ENCODE measurements at places on chromosomes 6 and 20.

GRCh38 chr6:167130008-167130677, 7.2 kb downstream of the CCR6 start:
- no peak for DNase-seq

DNA sequence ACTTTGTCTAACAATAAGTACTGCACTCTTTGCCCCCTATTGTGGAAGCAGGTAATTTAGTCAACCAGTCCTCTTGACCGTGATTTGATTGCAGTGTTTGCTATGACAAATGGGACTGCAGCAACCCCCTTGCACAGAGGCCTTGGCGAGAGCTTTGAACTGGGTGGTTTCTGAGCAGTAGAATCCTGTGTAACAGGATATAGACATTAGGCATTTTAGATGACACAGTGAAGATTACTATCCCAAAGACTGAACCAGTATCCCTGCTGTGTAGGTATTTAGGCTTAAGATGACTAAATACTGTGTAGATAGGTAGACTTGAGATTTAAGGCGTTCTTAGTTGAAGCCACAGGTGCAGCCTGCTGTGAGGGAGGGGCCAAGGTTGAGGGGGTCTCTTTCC, 9.9 kb downstream of the DNMT3B start:
- no peak for DNase-seq

- no peak for DNase-seq
These were observed 61.1 kb upstream of the TCF21 start for GRCh38 chr6:133827766-133828165.

GRCh38 chr6:83117802-83118201, 50.3 kb downstream of the DOP1A start:
- no peak for DNase-seq

DNA sequence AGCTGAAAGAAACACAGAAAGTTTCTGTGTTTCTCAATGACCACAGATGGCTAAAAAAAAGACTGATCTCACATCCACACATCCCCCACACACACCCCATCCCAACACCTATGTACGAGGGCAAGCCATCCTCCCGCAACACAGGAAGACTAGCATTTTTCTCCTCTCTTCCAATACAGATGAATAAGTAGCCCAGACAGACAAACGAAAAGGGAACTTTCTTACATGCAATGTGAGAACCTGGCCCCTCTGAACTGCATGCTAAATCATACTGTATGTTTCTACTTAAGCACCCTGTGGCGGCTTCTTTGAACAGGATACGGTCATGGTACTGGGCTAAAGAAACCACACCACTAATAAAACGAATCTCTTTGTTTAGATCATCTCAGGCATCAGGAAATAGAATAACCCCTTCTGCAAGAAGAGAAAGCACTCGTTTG, 116.2 kb downstream of the GMDS start:
- DNase-seq, result no peak

DNA sequence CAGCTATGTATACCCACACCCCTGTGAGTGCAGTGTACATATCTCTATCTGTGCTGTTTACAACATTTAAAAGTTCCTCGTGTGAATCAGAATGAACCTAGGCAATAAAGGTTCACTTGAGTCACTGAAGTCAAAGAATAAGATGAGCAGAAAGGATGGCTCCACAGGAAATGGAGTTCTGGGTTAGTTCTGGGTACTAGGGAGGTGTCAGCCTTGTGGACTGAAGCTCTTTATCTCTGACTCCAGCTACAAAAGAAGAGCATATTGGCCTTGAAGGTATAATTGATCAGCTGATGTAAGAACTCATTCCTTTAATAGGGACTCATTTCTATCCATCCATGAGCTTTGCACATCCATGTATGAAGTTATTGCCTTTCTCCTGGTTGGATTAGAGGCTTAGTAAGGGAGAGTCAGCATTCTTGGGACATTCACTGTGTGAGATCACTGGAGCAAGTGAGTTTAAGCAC, 73.9 kb upstream of the BACH2 start:
- DNase-seq, result no peak

- no peak for DNase-seq
These were observed 262.7 kb upstream of the BMP2 start for GRCh38 chr20:6504826-6505225.

GRCh38 chr6:151806757-151807512, 547 bp upstream of the ESR1 start:
- no peak for DNase-seq

DNA sequence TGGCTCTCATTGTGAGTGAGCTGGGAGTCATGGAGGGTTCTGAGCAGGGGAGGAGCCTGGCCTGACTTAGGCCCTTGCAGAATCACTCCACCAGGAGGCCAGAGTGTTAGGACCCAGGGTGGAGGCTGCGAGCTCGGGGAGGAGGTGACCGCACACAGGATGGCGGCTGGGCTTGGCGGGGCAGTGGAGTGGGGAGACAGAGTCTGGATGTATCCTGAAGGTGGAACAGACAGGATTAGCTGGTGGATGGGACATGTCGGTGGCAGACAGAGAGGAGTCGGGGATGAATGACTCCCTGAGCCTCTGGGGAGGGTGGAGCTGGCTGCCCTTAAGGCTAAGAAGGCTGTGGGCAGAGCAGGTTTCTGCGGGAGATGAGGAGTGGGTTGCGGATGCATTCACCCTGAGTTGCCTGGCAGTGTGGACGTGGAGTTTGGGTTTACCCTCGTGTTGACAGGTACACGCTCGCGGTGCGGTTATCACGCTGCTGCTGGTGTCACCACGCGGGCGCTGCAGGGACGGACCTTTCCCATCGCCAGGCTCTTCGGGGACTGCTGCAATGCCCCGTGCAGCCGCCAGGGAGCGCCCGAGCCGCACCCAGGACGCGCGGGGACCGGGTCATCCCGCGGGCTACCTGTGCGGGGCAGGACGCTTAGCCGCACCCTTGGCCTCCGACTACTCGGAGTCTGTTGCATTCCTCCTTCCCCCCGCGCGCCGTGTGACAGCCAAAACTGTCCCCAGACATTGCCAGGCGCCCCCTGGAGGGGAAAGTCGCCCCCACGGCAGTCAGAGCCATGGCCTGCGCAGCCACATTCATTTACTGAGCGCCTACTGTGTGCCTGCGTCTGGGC, 43.0 kb upstream of the PTGIS start:
- DNase-seq, result peak; percentile 70

DNA sequence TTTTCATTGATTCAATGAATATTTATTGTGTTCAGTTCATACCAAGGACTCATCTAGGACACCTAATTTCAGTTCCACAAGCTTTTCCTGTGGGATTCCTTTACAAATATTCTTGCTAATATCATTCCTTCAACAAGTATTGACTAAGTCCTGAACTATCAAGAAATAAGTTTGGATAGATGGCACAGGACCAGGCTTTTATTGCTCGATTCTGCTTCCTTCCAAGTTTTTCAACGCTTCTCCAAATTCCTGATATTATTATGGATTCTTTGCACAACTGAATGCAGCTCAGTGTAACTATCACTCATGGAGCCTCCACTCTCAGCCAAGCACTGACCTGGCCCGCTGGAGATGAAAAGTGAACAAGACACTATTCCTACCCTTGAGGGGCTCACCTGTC, 32.7 kb upstream of the COL21A1 start:
- no peak for DNase-seq

GRCh38 chr20:51489611-51490010, 52.9 kb downstream of the NFATC2 start:
- DNase-seq, result no peak

GRCh38 chr20:13525225-13525940, 113.3 kb downstream of the TASP1 start:
- DNase-seq, result no peak

GRCh38 chr20:59733351-59733750, 129.0 kb downstream of the PHACTR3 start:
- DNase-seq, result no peak

- DNase-seq, result no peak
These were observed 83.9 kb upstream of the CEP85L start for GRCh38 chr6:118735320-118735719.

GRCh38 chr6:142222022-142222421, 75.0 kb downstream of the VTA1 start:
- DNase-seq, result no peak

DNA sequence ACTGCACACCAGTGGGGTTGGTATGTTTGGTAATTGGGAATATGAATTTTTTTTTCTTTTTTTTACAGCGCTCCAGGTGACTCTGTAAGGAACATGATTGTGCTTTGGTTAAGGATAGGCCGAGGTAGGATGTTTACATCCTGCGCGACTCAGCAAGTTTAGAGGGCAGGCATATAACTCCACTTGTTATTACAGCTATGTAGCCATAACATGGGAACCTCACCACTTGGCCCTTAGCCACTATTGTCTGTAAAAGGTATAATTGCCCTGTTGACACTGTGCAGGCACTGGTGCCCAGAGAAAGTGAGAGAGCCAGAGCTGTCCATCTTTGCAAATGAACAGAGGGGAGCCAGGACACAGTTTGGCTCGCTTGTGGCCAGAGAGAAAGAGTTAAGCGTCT, 172.9 kb downstream of the MCHR2 start:
- DNase-seq, result no peak

- DNase-seq, result no peak
These were observed 62.7 kb upstream of the SYNDIG1 start for GRCh38 chr20:24406750-24407149.

DNA sequence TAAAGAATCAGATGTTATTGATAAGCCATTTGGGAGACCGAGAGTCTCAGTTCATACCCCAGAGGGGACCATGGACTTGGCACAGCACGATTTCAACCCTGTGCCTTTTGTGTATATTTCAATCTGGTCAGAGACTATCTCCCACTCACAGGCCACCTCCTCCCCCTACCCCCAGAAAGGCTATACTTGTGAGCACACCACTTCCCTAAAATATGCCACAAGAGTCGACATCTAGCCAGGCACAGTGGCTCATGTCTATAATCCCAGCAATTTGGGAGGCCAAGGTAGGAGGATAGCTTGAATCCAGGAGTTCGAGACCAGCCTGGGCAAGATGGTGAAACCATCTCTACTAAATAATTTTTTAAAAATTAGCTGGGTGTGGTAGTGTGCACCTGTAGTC, 13.6 kb upstream of the TCF15 start:
- DNase-seq, result no peak

GRCh38 chr6:169927711-169928110, 176.3 kb downstream of the ERMARD start:
- no peak for DNase-seq

- no peak for DNase-seq
These were observed 19.0 kb upstream of the STX11 start for GRCh38 chr6:144131248-144131709.

GRCh38 chr20:56328861-56329260, 29.9 kb upstream of the FAM210B start:
- no peak for DNase-seq

GRCh38 chr20:41366546-41367392, at the start of gene EMILIN3:
EMILIN3 (minus strand) TSS chr20:41366818; CDS start chr20:41366634, 184 bp downstream.
- DNase-seq, result no peak

- no peak for DNase-seq
These were observed 41.3 kb upstream of the BTN3A2 start for GRCh38 chr6:26323525-26324294.

DNA sequence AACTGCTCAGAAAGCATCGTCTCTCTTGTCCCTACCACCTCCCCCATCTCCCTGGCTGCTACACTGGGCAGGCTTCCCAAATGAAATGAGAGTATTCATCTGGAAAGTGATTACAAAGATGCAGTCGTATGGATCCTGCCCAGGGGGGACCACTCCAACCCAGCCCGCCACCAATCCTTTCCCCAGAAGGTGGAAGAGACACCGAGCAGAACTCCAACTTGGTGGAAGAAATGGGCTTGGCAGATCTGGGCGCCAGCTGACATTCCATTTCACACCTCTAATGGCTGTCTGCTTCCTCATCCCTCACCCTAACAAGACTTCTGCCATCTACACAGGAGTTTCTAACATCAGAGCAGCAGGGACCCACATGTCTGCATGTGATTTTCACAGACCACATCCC, 12.7 kb downstream of the PKHD1 start:
- DNase-seq, result no peak

DNA sequence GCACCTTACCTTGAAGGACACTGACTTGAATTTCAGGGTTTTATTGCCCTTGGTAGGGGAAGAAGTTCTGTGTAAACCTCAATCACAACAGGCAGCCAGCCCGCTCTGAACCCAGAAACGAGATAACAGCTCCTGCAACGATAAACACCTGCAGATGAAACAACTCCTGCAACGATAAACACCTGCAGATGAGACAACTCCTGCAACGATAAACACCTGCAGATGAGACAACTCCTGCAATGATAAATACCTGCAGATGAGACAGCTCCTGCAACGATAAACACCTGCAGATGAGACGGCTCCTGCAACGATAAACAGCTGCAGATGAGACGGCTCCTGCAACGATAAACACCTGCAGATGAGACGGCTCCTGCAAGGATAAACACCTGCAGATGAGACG, 54.0 kb upstream of the TBXT start:
- no peak for DNase-seq

All from stimulated activated CD8-positive, alpha-beta memory T cell treated with anti-CD3 and anti-CD28 coated beads, Interleukin-2, amount 100 ng/mL, for 48 hours (primary cell).